NCI-H1436 (cell line): ENCODE measurements at places on chromosomes 16 and 17.

DNA sequence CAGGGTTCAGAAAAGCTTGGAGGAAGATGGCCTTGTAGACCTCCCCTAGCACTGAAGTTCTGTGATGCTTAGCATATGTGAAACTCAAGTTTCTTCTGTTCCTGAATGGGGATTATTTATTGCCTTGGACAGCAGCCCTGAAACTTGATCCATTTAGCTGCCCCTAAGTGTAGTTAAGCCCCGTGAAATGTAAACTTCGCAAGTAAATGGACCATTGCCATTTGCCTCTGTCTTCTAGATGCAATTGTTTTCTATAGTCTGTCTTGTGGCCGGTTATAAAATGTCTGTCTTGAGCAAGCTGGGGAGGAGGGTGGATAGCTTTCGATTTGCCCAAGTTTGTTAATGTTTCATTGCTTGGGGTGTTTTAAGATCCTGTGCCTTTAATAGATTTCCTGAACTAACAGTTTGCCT is 261.8 kb downstream of the CDH13 start:
- DNase-seq: no peak

- DNase-seq: no peak
These were observed 1.6 kb upstream of the KREMEN2 start for GRCh38 chr16:2962334-2963073.

DNA sequence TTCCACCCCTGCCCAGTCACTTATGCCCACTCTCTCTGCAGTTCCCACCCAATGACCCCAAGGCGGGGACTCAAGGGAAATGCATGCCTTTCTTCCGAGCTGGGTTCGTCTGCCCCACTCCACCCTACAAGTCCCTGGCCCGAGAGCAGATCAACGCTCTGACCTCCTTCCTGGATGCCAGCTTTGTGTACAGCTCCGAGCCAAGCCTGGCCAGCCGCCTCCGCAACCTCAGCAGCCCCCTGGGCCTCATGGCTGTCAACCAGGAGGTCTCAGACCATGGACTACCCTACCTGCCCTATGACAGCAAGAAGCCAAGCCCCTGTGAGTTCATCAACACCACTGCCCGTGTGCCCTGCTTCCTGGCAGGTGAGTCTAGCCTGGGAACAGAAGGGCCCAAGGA is 13.8 kb downstream of the LPO start:
- no peak for DNase-seq

GRCh38 chr16:12801511-12802042 is 2.1 kb downstream of the CPPED1 start:
- DNase-seq: no peak

DNA sequence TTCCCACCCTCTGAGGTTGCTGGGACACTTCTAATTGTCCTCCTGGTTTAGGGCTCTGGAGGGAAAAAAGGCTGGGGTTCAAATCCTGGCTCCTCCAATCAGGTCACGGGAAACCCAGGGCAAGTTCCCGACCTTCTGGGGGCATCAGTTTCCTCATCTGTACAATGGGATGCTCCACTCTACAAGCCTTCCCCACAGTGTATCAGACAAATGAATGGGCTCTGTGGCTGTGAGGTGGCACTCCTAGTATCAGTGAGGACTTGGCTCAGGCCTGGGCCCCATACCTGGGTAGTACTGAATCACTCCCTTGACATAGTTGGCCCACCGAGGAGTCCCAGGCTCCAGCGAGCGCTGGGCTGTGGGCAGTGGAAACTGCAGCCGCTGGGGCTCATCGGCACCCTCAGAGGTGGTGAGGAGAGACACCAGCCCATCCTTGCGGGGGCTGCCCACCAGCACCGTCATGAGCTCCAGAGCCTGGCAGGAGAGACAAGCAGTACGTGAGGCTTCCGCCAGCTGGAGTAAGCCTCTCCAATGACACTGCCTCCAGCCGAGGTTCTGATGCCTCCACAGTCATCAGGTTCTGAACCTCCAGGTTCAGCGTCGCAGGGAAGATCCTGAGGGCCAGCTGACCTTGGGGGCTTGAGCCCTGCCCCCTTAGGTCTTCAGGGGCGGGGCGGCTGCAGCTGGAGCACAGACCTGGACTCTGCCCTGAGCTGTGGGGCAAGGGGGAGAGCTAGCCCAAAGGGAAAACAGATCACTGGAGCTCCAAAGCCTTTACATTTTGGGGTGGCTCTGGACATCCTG is 1.2 kb downstream of the GALK1 start:
- DNase-seq: no peak

GRCh38 chr17:27322026-27322425 is 28.1 kb downstream of the WSB1 start:
- DNase-seq: no peak

- peak; percentile 69 for DNase-seq
These were observed 55.7 kb downstream of the SREBF1 start for GRCh38 chr17:17780922-17781590.

- DNase-seq: no peak
These were observed 12.6 kb upstream of the FAAP100 start for GRCh38 chr17:81564778-81565177.

- no peak for DNase-seq
These were observed 4.3 kb downstream of the KATNB1 start for GRCh38 chr16:57739756-57740422.

GRCh38 chr17:81132770-81133723 is 32.3 kb upstream of the PVALEF start:
- no peak for DNase-seq

DNA sequence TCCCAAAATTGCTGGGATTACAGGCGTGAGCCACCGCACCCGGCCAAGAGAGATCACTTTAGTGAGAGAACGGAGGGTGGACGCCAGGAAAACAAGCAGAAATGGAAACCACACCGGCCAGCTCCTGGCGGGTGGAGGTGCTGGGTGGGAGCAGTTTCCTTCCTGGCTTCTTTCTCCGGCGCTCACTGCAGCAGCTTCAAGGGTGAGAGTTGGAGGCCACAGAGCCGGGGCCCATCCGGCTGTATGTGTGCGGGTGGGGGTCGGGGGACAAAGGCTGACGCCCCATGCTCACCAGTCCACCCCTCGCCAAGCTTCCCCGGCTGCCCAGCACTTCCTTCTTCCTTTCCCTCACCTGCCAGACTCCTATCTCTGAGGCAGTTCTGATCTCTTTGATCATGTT is 13.5 kb upstream of the BHLHA9 start:
- no peak for DNase-seq

- DNase-seq: no peak
These were observed 10.4 kb downstream of the GALK1 start for GRCh38 chr17:75754378-75755204.

GRCh38 chr17:75587675-75588595 is at the start of gene MYO15B:
Gene MYO15B (plus strand): TSS chr17:75587800. CDS start chr17:75588058, 258 bp downstream.
- DNase-seq: peak; percentile 61

DNA sequence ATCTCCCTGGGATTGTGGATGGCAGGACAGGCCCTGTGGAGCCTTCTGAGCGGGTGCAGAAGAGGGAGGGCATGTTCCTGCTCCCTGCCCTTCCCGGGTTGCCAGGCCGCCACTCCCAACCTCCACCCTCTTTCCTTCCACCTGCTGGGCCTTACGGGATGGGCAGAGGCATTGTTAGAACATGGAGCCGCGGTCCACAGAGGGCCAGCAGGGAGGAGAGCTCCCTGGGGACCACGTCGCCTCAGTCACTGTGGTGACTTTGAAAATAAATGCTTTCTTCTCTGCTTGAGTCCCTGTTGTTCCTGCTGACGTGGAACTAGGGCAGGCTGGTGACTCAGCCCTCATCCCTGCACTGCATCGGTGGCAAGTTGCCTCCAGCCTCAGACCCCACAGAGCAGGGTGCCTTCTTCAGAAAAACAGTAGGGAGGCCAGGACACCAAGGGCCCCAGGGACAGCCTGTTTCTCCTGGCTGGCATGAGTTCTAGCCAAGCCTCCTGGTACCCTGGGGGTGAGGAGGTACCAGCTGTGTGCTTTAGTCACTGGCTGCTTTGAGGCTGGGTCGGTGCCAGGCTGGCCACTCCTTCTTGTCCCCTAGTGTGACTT is 224.9 kb downstream of the SEC14L1 start:
- peak; percentile 79 for DNase-seq

- DNase-seq: no peak
These were observed 57.1 kb downstream of the SPECC1 start for GRCh38 chr17:20066253-20066652.

DNA sequence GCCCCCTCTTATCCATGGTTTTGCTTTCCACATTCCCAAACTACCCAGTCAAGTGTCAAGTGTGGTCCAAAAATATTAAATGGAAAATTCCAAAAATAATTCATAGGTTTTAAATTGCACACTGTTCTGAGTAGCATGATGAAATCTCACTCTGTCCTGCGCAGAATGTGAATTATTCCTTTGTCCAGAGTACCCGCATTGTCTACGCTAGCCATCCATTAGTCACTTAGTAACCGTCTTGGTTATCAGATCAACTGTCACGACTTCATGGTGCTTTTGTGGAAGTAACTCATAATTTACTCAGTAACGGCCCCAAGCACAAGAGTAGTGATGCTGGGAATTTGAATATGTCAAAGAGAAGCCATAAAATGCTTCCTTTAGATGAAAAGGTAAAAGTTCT is 94.9 kb downstream of the SLC39A11 start:
- no peak for DNase-seq

DNA sequence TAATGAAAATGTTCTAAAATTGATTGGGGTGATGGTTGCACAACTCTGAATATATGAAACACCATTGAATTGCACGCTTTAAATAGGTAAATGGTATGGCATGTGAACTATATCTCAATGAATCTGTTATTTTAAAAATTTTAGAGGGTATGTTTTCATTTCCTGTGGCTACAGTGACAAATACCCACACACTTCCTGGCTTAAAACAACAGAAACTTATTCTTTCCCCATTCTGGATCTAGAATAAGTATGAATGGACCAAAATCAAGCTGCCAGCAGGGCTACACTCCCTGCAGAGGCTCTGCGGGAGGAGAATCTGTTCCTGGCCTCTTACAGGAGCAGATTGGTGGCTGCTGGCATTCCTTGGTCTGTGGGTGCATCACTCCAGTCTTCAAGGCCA is 11.3 kb upstream of the PECAM1 start:
- no peak for DNase-seq

GRCh38 chr17:79573196-79573896 is 37.5 kb downstream of the RBFOX3 start:
- no peak for DNase-seq

DNA sequence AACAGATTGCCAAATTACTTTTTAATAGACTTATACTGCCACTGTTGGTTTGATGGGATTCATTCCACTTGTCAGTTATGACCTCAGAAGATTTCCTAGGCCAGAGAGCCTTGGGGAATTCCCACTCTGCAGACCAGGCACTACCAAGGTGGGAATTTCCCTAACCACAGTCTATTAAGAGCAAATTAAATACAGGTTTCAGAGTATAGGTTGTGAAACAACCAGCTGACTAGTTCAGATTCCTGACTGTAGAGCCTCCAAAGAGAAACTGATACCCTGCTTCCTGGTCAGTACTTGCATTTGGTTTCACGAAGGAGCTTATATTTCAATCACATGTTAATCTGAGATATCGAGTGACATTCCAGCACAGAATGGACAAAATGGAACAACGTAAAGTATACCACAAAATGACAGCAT is 186.5 kb downstream of the STX8 start:
- no peak for DNase-seq

- no peak for DNase-seq
These were observed 137.7 kb downstream of the RPTOR start for GRCh38 chr17:80682372-80682771.

GRCh38 chr16:4904108-4904941 is 32.6 kb downstream of the PPL start:
- DNase-seq: no peak

DNA sequence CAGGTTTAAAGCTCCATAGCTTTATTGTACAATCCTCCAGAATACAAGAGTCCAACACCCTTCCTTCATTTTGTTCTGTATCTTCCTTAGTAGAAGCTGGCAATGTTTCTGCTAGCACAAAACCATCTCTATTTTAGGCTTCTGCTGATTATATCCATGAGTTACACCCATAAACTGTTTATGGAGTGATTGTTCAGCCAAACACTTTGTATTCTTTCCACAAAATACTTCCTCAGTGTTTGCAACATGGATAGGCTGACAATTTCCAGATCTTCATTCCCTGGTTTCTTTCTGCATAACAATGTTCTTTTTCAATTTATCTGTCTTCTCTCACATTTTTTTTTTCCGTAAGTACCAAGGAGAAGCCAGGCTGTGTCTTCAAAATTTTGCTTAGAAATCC is 839.9 kb upstream of the CDH8 start:
- DNase-seq: no peak

GRCh38 chr17:78674595-78675315 is 97.6 kb upstream of the DNAH17 start:
- DNase-seq: no peak

DNA sequence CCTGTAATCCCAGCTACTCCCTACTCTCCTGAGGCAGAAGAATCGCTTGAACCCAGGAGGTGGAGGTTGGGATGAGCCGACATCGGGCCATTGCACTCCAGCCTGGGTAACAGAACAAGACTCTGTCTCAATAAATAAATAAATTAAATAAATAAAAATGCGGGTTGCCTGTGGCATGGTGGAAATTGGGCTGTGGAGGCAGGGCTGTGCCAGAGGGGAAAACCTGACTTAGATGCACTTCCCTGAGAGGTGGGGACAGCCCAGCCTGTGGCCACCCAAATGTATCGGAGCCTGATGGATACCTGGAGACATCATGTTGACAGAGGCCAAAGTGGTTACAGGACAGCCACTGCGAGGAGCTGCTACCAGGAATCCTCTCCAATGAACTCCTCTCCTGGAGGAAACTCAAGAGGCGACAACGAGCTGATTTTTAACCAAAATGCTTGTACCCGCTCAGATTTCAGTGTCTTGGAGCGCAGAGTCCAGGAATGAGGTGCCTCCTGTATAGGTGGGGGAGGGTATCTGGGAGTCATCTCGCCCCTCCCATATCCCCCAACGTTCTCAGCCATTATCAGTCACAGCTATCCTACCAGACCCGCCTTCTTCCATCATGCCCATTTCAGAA is 32.3 kb downstream of the DDX19A start:
- DNase-seq: no peak

DNA sequence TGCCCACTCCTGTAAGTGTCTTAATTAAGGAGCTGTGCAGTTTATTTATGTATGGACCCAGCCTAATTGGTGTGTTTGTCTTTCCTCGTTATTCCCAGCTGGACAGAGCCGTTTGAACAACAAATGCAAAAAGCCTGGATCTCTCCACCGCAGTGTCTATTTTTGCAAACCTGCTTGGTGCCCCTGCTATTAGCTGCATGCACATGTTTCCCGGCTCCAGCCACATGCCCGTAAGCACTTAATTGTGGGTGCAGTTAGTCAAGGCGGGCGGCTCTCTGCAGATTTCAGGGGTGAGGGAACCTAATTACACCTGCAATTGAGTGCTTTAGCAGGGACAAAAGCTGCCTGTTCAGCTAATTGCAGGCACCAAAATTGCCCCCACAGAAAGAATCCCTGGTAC is 74.0 kb upstream of the GSE1 start:
- DNase-seq: no peak

DNA sequence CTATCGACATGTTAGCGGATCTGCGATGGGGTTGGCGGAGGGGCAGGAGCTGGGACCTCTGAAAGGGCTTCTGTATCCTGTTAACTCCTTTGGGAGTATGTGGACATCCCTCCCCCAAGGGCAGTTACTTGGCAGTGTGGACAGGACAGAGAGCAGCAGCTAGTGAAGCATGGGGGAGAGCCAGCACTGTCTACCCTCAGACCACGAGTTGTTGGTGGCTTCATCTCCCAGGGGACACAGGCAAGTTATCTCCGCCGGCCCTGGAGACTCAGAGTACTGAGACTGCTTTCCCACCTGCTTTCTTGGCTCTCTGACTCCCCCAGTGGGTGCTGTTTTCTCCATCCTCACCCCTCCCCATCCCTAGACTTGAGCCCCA is 5.3 kb upstream of the GFAP start:
- DNase-seq: peak; percentile 28
